ENCODE measurements at places on chromosomes 5 and 9. TPM values are rescaled to one million over a fixed set of nuclear protein-coding genes. Genes with fewer than 3 reads are reported as not detected.

GRCh38 chr9:92504881-92505280 is 22.6 kb upstream of the ASPN start:
- no peak for DNase-seq

GRCh38 chr5:158487664-158488063 is 612.1 kb downstream of the EBF1 start:
- DNase-seq, result no peak

GRCh38 chr9:106228861-106229260 is 534.5 kb downstream of the TMEM38B start:
- no peak for DNase-seq

The PCDHB3 gene
- 1.3 TPM for total RNA-seq

GRCh38 chr5:41408676-41409443 is 101.5 kb downstream of the PLCXD3 start:
- DNase-seq, result no peak

GRCh38 chr9:133509179-133510083 is 15.3 kb downstream of the MYMK start:
- peak; percentile 76 for DNase-seq

The PPP2R2B gene
- total RNA-seq, result not detected

GRCh38 chr9:27125936-27126335 is 16.9 kb downstream of the TEK start:
- no peak for DNase-seq

GRCh38 chr5:140108093-140109017 is 5.6 kb upstream of the PURA start:
- DNase-seq, result peak; percentile 44

The SPINK13 gene
- 5.7 TPM for total RNA-seq

GRCh38 chr5:169978714-169979113 is 1.6 kb downstream of the INSYN2B start:
- DNase-seq, result no peak

The SAPCD2 gene
- 0.66 TPM for total RNA-seq

The PCDHGB5 gene
- total RNA-seq, result 15.2 TPM

DNA sequence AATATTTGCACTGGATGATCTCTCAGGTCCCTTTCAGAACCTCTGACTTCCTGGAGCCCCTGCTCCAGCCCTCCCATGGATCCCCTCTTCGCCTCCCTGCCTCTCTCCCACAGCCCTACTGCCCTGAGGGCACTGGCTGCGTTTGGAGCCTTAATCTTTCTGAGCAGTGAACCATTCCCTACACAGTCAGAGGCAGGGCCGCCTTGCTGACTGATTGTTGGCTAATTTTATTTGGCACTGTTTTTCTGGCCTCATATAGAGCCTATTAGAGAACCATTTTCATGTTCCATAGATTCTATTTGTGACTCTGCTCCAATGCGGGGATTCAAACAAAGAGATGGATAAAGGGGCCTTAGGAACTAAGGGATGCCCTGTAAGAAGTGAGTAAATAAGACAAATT is 91.1 kb downstream of the BRINP1 start:
- no peak for DNase-seq

DNA sequence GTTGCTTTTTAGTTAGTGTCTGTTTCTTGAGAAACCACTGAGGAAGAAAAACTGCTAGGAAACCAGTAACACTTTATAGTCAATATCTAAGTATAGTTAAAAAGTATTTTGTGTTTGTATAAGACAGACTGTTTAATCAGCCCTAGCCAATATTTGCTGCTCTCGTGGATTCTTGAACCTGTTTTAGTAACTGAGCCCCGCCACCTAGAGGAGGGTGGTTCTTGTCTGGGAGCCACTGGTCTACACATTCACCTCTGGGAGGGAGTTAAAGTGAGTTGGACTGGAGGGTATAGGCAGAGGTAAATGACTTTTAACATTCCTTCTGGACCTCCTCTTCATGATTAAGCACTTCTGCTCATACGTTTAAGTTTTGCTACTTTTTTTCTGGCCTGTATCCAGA is 117.2 kb downstream of the SPATA31D1 start:
- peak; percentile 51 for DNase-seq

GRCh38 chr9:76415154-76415553 is 20.9 kb upstream of the RFK start:
- peak; percentile 48 for DNase-seq

The SYK gene
- total RNA-seq, result 11.2 TPM

The WDR38 gene
- total RNA-seq, result not detected

The SLC25A46 gene
- 36.3 TPM for total RNA-seq

- no peak for DNase-seq
Measured at GRCh38 chr5:124352312-124352711, 394.1 kb downstream of the ZNF608 start.

The CCL27 gene
- not detected for total RNA-seq

DNA sequence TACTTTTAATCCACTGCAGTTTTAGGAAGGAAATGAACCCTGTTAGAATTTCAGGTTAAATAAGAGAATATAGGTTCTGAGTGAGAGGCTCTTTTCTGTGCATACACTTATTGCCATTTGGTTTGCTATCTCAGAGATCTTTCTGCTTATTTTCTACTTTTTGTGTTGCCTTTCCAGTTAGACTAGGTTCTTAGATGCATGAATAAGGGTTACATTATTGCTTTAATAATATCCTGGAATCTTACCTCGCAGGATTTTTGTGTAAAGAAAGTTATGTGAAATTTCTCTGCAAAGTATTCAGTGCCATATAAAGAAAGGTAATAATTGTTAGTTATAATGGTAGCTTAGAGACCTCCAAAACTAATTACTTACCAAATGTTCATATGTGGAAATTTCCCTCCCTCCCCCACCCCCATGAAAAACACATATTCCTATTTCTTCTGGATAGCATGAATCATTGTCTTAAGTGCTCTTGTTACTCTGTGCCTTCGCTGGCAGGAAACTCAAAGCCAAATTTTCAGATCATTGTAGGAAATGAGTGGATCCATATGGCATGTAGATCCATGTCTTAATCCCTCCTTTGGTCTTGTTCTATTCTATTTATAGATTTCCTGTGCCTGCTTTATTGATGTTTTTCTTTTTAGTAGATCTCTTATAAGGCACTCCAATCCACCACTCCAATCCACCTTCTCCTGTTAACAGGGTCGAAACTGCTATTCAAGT is 2.7 kb upstream of the APBA1 start:
- no peak for DNase-seq

DNA sequence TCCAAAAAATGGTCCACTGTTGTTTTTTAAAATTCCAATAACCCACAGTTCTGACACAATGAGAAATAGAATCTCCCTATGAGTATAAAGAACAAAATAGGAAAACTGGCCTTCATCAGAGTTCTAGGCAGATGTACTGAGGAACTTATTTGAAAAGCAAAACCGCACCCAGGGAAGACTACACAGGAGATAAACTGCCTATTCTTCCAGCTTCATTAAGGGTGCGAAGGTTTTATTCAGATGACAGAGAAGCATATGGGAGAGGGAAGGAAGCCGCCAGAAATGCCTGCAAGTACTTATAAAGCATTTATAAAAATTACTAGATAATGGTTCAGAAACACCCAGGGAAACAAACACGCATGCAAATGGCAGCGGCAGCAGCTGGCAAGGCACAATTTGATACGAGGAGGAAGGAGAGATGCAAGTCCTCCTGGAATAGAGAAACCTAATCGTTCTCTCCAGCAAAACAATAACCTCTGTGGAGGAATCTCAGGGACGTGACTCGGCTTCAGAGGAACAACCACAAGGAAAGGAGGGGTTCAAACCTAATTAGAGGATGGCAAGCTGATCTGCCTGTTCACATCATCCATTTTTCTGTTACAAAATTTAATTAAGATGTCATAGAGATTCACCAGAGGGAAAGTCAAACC is 9.0 kb downstream of the TTLL11 start:
- no peak for DNase-seq

DNA sequence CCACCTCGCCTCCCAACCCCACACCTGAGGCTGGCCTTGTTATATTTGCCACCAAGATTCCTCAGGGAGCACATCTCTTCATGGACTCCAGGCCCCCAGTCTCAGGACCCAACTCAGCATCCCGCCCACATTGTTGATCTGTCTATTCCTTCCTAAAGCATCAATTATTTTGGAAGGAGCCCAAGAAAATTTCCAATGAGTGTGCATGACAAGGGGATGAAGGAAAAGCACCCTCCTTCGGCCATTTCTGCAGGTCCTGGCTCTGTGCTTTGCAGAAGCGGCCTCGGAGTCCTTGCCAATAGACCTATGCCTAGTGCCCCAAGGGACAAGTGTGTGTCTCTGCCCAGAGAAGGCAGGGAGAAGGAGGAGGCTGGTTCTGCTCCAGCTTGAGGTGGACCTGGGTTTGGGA is 273.2 kb downstream of the GADD45G start:
- no peak for DNase-seq

GRCh38 chr9:134752471-134753168 is 111.0 kb downstream of the COL5A1 start:
- no peak for DNase-seq

The SEC61B gene
- total RNA-seq, result 104 TPM
